GOT3 (cell line): ENCODE measurements at places on chromosomes 7 and 10.

DNA sequence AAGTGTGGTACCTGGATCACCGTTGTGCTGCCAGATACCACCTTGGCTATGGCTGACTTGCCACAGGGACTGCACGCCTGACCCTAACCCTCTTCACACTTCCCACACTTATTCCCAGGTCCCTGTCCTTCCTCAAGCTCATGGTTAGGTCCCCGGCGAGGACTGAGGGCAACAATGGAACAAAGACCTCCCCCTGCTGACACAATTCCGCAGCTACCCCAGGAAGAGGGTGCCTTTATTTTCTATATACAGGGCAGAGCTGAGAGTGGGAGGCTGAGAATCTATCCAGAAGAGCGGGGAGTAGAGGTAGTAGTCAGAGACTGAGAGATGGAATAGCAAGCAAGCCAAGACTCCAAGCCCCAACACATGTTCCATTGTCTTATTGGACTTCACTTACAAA is 118.1 kb upstream of the SEM1 start:
- DNase-seq, result no peak

DNA sequence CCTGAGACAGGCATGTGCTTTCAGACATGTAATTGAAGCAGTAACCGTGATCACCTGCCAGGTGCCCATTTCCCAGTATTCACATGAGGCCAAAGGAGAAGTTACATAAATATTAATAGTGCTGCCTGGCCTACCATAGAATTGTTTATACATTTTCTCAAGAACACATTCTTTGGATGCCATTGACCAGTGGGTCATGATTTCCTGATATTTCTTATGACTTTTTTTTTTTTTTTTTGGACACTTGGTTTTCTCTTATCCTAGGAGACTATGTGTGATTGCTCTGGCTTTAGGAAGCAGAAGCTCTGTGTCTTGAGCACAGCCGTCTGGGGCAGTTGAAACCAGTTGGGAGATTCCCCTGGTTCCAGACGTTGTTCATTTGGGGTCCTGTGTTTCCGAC is 143.9 kb upstream of the NPS start:
- DNase-seq, result no peak

- DNase-seq, result no peak
Measured at GRCh38 chr10:3907514-3907913, 122.5 kb upstream of the KLF6 start.

DNA sequence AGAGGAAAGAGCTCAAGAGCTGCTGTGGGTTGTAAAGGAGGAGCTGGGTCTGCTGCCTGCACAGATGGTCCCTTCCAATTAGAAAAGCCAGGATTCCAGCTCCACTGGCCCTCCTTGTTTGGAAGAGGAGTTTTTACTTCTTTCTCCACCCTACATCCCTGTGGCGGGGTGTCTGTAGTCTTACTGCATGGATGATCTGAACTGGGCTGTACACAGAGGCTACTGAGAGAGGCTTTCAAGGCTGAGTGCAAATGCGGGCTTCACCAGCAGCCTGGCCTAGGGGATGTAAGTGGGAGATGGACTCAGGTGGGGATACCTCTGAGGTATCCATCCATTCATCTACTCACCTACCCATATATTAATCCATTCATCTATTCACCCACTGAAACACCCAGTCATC is 7.1 kb upstream of the CXCL12 start:
- no peak for DNase-seq

GRCh38 chr10:89392974-89393373 is 551 bp downstream of the IFIT1 start:
- no peak for DNase-seq

- no peak for DNase-seq
Measured at GRCh38 chr7:3910054-3910453, 609.0 kb downstream of the SDK1 start.

DNA sequence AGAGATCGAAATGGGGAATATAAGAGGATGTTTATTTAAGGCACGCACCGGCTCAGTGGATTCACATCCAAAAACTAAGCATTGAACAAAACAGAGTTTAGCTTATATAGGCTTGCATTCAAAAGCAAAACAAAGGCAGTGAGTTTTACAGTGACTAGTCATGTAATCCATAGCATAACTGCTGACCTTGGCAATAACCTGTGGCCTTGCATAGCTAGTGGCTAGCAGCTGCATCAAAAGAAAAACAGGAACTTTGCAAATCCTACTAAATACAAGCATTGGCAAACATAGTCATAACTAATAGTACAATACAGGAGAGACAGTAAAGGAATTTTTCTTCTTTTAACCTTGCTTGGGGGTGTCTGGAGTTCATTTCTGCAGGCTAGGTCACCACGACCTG is 9.7 kb upstream of the ZNF485 start:
- no peak for DNase-seq

GRCh38 chr7:103867874-103868273 is 121.6 kb downstream of the RELN start:
- no peak for DNase-seq

DNA sequence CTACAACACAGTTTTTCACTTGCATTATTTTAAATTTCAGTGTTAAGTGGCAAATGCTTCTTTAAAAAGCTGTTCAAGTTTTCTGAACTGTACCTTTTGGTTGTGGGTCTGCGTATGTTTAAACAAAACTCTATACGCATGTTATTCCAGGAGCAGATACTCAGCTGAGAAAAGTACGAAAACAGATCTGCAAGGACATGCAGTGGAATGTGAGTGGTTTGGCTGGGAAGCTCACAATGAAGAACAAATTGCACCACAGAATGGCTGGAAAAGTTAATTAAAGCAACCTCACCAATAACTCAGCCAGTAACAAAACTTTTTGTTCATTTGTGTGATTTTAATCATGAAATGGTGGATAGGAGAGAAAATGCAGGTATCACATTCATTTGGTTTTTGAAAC is 17.6 kb downstream of the GLI3 start:
- no peak for DNase-seq

DNA sequence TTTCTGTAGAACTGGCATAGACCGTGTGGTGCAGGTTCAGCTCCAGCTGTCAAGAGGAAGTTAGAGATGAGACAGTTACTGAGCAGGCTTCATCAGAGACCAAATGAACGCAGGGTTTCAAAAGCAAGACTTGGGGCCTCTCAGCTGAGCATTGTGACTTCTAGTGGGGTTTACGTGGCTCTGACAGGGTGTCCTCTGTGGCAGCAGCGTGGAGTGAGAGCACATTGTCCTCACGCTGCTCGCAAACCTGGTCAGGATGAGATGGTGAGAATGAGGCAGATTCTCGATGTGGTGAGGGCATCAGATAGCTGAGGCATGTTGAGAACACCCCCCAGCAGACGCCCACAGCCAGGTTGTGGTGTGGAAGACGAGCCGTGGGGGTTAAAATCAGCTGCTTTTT is 126.0 kb downstream of the DNAJB6 start:
- no peak for DNase-seq

DNA sequence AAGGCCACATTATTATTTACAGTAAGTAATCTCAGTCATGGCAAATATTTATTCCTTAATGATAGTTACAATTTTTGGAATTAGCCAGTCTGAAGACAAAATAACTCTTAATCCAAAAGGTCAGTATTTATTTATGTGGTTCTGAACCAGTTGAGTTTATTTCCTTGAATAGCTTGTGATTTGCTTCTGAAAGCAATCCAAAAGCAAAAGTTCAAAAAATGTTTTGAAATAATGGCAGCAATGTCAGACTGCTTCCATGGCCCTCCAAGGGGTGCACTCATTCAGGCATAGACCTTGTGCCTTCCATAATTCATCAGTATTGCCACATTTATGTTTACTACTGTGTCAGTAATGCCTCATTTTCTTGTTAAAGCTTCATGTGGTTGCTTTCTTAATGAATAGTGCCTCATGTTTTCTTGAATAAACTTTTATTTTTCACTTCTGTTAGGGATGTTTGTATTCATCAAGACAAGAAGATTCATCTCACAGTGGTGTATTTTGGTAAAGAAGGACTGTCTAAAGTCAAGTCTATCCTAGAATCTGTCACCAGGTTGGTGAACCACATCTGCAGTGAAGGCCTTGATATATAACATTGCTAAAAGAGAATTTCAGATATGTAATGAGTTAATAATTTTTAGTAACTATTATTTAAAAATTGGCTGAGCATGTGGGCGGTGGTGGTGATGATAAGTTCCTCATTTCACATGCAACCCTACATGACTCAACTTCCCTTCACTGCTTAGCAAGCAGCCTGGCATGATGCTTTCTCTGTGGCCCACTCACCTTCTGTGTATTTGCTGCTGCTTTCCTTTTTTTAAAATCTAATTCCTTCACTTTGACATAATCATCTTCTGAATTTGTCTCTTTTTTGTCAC is 22.0 kb downstream of the CSGALNACT2 start:
- no peak for DNase-seq

DNA sequence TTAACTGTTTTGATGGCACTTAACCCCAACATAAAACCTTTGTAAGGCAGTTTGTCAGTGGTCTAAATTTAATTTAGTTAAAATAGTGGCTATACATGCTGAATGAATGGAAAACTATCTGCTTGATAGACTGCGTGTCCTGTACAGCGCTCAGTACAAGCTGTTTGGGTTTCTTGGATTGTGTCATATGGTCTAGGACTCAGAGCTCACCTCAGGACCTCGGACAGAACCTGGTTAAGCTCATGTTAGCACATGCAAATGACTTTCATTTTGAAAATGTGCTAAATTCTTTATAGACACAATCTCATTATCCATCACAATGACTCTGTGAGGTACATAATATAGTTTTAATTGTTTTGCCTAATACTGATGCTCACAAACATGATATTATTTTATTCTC is 55.7 kb upstream of the RELN start:
- no peak for DNase-seq

- no peak for DNase-seq
Measured at GRCh38 chr7:122975341-122975740, 20.2 kb downstream of the TAS2R16 start.

GRCh38 chr7:130492523-130493274 is 814 bp downstream of the MEST start:
- no peak for DNase-seq

- no peak for DNase-seq
Measured at GRCh38 chr7:106022193-106022821, 59.2 kb downstream of the CDHR3 start.

- DNase-seq, result no peak
Measured at GRCh38 chr10:132946-133898, 2.0 kb upstream of the ZMYND11 start.

GRCh38 chr10:79050896-79051555 is 17.7 kb upstream of the ZMIZ1 start:
- no peak for DNase-seq

DNA sequence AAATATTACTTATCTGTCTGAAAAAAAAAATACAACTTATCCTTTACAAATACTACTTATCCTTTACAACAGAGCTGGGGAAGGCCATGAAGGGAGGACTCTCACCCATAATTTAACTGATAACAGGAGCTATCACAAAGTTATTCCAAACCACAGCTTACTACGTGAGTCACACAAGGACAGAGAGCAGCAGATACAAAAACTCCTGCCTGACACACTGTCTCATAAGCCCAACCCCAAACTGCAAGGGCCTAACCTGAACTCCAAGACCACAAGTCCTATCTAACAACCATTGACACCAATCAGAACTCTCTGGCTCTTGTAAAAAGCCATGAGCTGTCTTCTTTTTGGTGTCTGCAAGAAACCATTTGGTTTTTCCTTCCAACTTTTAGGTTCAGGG is 28.5 kb upstream of the CXCL12 start:
- no peak for DNase-seq

- DNase-seq, result no peak
Measured at GRCh38 chr7:100157334-100158228, 942 bp downstream of the TRAPPC14 start.

DNA sequence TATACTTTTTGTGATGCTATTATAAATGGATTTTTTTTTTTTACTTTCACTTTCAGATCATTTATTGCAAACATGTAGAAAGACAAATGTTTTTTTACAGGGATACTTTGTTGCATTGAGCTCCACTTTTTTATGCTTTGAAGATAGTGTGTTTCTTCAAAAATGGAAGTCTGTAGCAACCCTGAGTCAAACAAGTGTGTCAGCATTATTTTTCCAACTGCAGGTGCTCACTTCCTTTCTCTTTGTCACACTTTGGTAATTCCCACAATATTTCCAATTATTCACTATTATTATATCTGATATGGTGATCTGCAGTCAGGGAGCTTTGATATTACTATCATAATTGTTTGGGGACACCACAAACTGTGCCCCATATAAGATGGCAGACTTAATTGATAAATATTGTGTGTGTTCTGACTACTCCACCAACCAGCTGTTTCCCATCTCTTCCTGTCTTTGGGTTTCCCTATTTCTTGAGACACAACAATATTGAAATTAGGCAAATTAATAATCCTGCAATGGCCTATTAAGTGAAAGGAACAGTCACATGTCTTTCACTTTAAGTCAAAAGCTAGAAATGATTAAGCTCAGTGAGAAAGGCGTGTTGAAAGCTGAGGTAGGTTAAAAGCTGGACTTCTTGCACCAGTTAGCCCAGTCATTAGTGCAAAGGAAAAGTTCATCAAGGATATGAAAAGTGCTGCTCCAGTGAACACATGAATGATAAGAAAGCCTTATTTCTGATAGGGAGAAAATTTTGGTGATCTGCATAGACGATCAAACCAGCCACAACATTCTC is 231.3 kb upstream of the SH2B2 start:
- no peak for DNase-seq

DNA sequence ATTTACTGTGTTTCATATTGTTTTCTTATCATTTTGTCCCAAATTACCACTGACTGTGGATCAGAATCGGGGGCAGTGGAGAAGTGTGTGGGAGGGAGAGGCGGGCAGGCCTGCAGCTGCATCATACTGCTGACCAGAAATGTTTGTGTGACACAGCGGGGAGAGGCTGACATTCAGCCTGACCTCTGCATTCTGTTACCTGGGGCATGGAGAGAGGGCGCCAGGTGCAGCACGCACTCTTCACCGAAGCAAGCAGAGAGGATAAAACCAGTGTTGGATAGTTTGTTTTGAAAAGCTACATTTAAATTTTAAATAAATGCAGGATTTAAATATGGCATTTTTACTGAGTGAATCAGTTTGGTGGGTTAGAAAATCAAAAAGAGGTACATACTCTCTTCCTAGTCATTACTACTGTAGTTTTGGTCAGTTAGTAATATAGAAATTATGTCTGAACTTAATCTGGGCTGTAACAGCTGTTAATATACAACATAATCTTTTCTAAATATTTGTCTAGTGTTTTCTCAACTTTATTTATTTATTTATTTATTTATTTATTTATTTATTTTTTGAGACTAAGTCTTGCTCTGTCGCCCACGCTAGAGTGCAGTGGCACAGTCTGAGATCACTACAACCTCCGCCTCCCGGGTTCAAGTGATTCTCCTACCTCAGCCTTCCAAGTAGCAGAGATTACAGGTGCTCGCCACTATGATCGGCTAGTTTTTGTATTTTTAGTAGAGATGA is 8.8 kb upstream of the STMP1 start:
- DNase-seq, result no peak
